Dermis microvascular lymphatic vessel endothelial cell (primary cell): ENCODE measurements at places on chromosomes 5 and 9.

DNA sequence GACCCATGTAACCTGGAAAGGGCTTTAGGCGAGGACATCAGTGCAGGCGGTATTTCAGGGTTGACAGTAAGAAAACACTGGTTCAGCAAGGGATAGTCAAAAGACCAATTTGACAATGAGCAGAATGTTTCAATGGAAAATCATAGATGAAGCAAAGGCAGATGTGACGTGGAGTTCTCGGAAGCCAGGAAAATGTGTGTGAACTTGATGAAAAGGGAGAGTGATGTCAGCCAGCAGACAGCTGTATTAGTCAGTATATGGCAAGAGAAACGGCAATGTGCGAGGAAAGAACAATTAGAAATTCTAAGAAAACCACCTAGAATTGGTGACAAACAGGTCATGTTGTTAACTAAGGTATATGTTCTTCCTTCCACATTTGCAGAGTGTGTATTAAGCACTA lies 503.9 kb upstream of the DAB2 start:
- DNase-seq: no peak

- DNase-seq: peak; percentile 23
These were observed 28.5 kb upstream of the UNC5A start for GRCh38 chr5:176781638-176782570.

GRCh38 chr5:120528609-120529008 lies 64.5 kb downstream of the PRR16 start:
- DNase-seq: no peak

- DNase-seq: no peak
These were observed 36.3 kb downstream of the CD180 start for GRCh38 chr5:67160272-67160671.

- DNase-seq: no peak
These were observed 28.1 kb downstream of the TMOD1 start for GRCh38 chr9:97529363-97530076.

- no peak for DNase-seq
These were observed 864 bp downstream of the PAPPA start for GRCh38 chr9:116154334-116154975.

GRCh38 chr9:79731171-79731890 lies 159.6 kb downstream of the TLE4 start:
- no peak for DNase-seq

- DNase-seq: no peak
These were observed 160.5 kb downstream of the UNC13B start for GRCh38 chr9:35322075-35322885.

DNA sequence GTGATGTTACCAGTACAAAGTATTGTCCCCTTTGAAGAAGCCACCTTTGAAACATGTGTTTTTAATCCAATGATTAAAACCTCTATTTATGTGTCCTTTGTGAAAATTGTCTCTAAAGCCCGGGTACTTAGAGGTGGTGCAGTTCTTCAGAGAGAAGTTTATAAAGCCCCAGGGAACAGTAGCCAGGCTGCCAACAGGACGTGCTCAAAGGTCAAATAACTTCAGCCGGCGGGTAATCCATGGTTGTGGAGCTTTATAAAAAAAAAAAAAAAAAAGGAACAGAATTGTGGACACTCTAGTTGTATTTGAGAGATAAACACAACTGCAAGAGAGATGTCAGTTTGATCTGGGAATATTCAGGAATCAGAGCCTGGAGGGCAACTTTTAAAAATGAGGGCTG lies 57.9 kb upstream of the CTNND2 start:
- no peak for DNase-seq

DNA sequence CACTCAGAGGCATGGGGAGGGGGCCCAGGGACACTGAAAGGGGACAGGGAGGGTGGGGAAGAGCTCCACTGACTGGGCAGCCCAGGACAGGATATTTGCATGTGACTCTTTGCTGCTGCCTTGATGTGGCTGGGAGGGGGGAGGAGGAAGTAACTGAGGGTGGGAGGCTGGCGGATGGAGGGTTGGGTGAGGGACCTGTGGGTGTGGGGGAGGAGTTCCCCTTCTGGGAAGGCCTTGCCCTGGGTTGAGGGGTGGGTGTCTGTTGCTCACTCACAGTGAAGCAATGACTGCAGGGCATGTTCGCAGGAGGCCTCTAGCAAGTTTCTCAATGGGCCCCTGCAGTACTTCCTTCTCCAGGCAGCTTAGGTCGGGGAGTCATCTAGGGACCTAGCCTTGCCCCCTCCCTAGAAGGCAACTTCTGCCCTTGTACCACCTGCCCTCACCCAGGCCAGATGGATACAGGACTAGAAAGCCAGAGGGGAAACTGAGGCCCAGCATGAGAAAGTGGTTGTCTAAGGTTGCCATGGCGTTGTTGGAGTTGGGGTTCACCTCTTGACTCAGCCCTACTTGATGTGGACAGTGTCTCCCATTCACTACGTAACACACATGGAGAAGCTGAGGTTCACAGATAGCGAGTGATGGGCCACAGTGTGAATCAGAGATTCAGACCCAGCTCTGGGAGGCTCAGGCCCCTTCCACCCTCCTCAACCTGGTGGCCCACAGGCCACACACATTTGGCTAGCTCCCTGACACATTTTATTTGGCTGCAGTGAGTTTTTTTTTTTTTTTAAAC lies 3.0 kb downstream of the GRK6 start:
- no peak for DNase-seq

GRCh38 chr5:176633598-176633997 lies 3.1 kb downstream of the EIF4E1B start:
- DNase-seq: no peak

DNA sequence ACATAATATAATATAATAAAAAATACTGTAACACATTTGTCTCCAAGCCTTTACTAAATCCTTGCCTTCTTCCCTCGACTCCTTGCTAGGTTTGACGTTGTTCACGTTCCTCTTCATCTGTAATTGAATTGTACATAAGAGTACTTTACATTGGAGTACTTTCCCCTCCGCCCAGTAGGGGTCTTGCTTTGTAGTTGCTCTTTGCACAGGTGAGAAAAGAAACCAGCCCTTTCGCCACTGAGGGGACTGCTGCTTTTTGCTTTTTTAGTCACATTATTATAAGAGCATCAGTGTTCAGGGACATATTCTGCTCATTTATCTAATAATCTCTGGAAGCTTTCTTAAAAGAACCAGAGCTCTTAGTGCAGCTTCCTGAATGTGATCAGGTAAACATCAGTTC lies 115.0 kb downstream of the CETN3 start:
- DNase-seq: no peak

GRCh38 chr5:6950860-6951259 lies 237.6 kb downstream of the TENT4A start:
- no peak for DNase-seq

DNA sequence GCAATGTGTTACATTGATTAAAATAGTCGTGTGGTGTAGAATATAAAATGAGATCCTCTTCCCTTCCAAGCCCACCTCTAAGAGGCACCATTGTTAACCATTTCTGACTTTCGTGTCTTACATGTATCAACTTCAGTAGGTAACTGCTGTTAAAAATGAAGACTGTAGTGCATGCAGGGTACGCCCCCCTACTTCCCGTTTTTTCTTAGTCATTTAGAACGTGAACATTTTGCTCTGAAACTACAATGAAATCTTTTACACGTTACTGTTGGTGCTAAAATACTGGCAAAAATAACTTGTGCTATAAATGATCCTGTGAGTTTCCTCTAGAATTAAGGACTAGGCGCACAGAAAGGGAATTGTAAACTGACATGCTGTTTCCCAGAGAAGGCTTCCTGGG lies 41.5 kb downstream of the WNK2 start:
- DNase-seq: no peak

GRCh38 chr9:89622933-89623861 lies 18.4 kb downstream of the GADD45G start:
- DNase-seq: no peak

- DNase-seq: no peak
These were observed 111.1 kb downstream of the ARHGAP26 start for GRCh38 chr5:142881076-142881783.

GRCh38 chr5:40017135-40017534 lies 592.4 kb upstream of the DAB2 start:
- no peak for DNase-seq

DNA sequence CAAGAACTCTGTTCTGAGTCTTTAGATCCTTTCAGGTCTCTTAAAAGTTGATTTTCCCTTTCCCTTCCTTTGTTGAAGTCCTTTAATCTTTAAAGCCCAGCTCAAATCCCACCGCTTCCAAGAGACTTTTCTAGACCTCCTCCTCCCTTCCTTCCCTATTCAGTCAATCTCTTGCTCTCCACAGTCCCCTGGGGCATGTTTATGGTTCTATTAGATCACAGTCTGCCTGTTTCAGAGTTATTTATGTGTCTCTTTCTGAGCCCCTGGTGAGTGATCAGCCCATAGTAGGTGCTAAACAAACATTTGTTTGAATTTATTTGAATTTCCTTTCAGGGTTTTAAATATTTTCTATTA lies 7.2 kb upstream of the ARSI start:
- no peak for DNase-seq

- no peak for DNase-seq
These were observed 70.3 kb downstream of the PAPPA start for GRCh38 chr9:116223926-116224325.

DNA sequence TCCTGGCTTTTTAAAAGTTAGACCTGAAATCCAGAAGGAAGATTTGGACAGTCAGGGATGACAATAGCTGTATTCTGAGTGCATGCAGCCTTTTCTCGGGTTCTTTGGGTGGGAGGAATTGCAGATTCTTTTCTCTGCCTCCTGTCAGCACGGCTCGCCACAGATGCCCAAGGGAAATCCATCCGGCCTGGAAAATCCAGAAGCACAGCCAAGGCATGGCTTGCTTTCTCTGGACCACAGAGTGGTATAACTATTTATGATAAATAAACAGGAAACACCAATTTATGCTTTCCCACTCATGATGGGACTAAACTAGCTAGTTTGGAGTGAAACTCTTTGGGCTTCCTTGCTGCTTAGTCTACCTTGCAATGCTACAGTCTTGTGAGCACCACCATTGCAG lies 59.1 kb downstream of the C9orf152 start:
- no peak for DNase-seq

- DNase-seq: no peak
These were observed 105.9 kb upstream of the CDKN2B start for GRCh38 chr9:22114956-22115355.

GRCh38 chr5:137699336-137700281 lies 36.3 kb downstream of the KLHL3 start:
- peak; percentile 48 for DNase-seq

DNA sequence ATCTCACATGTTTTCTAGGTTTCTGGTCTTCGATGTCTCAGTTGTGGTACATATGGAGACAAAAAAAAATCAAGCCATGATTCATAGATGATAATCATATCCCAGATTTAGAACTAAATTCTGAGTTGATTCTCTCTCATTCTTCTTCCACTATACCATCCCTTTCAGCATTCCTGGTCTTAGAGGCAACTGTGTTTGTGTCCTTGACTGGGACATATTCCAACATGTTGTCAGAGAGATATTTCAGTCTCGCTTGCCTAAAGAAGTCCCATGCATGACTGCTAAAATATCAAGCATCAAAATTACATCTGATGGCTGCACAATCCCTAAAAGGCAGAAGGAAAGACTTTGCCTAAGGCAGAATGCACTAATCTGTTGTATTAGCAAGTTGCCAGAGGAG lies 236.6 kb downstream of the PSAT1 start:
- DNase-seq: no peak

- no peak for DNase-seq
These were observed 504.5 kb upstream of the ITGA1 start for GRCh38 chr5:52283221-52283620.

GRCh38 chr9:135136481-135136880 lies 49.0 kb downstream of the OLFM1 start:
- DNase-seq: no peak

GRCh38 chr5:71934322-71934721 lies 173.0 kb upstream of the MAP1B start:
- no peak for DNase-seq

DNA sequence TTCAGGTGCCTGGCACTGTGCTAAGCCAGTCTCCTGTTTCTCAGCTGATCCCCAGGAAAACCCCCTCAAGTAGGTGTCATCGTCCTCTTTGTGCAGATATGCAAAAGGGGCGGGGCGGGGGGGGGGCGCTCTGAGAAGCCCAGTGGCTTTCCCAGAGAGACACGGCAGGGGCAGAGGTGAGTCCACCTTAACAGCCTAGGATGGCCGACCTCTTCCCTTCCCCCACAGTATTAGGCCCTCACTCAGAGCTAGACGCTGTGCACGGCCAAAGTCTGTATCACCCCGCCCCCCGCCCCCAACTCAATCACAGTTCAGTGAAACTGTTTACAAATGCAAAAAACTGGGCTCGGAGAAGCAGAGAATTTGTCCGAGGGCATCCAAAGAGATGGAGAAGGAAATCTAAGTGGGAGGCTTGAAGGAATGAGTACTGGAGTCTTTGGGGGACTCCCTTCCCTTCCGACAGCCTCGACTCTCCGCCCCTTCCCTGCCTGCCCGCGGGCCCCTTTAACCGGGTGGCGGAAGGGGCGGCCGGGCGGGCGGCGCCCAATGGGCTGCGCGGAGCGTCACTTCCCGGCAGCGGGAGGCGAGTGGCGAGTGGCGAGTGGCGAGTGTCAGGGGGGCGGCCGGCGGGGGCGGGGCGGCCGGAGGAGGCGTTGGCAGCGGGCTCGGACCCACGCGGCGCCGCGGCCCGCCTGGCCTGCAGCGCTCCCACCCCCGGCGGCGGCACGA lies at the start of gene ERGIC1:
Gene ERGIC1, plus strand, starts transcription at position 566 of the 729 bp plus-strand sequence. Its CDS starts 163 bp downstream, at position 729.
- DNase-seq: peak; percentile 87

DNA sequence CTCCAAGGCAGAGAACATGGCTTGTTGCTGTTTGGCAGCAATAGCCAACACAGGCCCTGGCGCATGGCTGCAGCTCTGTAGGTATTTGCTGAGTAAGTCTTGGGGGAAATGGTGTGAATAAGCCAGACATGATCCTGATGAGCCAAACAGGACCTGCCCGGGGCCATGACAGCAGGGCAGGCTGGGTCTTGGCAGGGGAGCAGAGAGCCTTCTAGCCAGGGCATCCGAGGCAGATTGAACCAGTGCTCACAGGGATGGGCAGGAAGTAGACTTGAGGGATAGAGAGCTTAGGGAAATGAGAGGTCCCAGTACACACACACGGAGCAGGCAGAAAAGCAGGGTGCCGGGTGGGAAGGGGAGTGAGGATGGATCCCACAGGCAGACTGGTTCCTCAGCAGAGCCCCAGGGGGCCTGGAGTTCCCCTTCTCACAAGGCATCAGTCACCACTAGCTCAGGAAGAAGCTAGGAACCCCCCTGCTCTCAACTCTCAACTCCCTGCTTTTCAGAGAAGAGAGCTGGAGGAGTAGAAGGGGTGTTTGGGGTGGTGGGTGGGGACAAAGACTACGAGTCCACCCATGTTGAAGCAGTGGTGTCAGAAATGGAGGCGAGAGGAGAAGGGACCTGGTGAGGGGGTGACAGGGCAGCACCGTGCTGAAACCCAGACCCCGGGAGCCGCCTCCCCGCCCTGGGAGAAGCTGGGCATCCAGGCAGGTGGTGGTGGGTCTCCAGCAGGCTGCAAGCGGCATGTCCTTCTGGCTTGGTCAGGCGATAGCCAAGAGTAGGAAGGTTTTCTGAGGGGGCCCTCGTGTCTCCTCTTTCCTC lies 111.1 kb downstream of the RGS3 start:
- no peak for DNase-seq

DNA sequence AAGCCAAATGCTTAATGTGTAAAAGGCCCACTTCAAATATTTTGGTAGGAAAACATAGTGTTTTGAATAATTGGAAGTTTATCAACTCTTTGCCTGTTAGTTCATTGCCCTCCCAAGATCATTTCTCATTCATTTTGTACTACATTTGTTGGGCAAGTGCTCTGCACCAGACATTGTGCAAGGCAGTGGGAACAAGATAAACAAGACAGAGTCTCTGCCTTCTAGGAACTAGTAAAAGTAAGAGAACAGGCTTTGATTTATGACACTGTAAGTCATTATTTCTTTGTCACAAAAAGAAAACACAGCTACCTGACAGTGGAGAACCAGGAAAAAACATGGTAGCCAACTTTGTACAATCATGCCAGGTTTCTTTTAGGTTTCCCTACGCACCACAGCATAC lies 63.7 kb upstream of the PAM start:
- no peak for DNase-seq
